Mesenchymal stem cell (in vitro differentiated cells and primary cell): ENCODE measurements at places on chromosomes 2 and 18.
A peak's percentile ranks its signal among the peaks of the same experiment; 100 is the strongest.

DNA sequence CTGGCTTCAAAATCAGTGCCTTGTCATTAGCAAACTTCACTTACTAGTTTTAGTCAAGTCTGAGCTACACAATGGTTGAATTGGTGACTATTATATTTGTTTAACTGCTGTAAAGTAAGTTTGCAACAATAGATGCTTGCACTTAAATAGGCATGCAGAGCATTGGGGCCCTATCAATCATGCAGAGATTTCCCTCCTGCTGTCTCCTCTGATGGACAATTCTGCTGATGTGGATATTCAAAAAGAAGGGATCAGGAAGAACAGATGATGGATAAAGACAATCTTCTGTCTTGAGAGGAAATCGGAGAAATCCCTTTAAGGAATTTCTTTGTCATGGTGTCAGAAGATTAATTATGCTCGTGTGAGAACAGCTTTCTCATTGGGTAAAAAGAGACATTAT is 89.0 kb downstream of the GREB1L start:
- no peak for DNase-seq

GRCh38 chr2:58803192-58803591 is 562.1 kb upstream of the FANCL start:
- DNase-seq, result no peak

GRCh38 chr2:112010751-112011150 is 44.3 kb upstream of the TMEM87B start:
- DNase-seq, result no peak

GRCh38 chr2:33287507-33288005 is 188.9 kb upstream of the RASGRP3 start:
- no peak for DNase-seq

- DNase-seq, result peak; percentile 86
These were observed 48.2 kb upstream of the PPM1B start for GRCh38 chr2:44120428-44120827.

DNA sequence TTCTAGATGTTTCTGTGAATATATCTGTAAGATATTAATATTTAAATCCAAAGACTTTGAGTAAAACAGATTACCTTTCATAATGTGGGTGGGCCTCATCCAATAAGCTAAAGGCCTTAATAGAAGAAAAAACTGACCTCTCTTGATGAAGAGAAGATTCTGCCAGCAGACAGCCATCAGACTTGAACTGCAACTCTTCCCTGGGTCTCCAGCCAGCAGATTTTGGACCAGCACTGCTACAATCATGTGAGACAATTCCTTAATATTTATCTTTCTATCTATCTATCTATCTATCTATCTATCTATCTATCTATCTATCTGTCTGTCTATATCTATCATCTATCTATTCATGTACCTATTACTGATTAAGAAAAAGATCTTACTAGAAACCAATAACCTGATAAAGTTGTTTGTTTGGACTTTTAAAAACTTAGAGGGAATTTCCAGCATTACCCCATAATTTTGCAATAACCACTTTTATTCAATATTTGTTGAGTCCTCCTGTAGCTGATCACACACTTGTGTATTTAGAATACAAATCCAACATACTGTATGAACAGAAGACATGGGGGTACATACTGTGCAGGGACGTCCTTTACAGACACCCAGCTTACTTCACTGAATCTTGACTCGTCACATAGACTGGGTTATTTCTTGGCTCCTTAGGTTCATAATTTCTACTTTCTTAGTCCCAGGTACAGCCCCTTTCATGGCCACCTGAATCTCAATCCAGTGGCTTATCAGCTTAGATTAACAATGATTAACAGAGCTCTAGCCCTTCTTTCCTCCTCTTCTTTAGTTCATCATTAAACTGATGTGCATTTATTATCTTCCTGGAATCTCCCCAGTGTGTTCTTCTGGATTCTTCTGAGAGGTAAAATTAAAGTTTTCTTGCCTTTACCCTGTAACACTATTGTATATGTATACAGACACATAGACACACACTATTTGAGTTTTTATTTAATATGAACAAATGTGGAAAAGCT is 27.2 kb upstream of the STAT4 start:
- no peak for DNase-seq

DNA sequence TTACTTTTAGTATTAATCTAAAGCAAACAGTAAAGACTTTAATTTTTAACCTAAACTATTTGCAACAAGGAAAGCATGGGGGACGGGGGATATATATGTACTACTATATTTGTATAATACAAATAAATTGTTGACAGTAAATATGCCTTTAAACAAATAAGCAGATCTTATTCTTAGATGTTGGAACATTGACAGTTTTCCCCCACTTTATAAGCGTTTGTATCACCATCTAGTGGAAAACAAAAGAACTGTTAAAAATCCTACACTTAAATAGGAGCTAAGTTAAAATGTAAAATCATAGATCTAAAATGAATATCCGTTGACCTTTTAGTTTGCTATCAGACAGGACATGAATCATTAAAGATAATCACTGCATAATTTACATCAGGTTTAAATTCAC is 50.0 kb downstream of the RBBP8 start:
- DNase-seq, result peak; percentile 53

GRCh38 chr18:56330366-56331110 is 307.9 kb downstream of the TXNL1 start:
- no peak for DNase-seq

DNA sequence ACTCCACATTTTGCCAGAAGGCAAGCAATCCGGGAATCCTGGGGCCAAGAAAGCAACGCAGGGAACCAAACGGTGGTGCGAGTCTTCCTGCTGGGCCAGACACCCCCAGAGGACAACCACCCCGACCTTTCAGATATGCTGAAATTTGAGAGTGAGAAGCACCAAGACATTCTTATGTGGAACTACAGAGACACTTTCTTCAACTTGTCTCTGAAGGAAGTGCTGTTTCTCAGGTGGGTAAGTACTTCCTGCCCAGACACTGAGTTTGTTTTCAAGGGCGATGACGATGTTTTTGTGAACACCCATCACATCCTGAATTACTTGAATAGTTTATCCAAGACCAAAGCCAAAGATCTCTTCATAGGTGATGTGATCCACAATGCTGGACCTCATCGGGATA is 26.8 kb downstream of the B3GNT2 start:
- DNase-seq, result no peak

DNA sequence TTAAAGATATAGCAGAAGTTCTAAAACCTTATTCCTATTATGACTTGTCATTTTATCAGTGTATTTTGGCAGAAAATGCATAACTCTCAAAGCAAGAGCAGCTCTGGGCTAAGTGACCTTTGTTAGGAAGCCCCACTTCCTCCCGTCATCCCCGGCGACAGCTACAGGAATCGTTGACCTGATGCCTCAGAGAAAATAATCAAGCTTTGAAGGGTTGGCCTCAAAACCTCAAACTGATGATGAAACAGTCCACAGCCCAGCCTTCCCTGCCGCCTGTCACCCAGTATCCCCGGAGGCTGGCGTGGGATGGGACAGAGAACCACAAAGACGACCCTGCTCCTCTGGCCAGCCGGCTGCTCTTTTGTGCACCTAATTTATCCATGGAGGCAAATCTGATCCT is 65.3 kb downstream of the KCNF1 start:
- peak; percentile 56 for DNase-seq

DNA sequence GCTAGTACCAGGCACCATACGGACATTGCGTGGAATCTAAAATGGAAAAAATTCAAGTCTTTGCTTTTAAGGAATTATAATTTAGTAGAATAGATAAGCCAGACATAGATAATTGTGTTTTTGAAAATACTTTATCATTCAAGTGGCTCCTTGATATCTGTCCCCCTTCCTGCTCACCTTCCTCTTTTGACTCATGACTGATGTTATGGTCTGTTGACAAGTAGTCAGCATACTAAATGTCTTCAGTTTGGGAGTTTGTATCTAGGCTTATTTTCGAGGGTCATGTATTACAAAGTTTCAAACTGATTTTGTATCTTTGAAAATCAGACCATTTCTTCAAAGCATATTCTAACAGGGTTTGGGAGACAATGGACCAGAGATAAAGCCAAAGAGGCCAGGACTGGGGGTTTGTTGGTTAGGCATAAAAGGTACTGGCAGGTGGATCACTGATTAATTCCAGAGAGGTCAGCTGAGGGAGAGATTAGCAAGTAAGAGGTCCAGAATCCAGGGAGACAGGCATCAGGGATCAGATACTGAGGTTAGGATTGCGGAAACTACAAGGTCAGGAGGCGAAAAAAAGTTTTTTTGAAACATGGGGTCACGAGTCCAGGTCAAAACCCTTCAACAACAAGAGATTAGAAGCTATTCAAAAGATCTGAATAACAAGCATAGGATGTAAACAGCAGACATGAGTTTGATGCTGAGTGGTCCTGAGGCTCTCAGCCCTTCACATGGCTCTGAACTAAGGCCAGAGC is 31.5 kb upstream of the KLHL14 start:
- DNase-seq, result no peak

DNA sequence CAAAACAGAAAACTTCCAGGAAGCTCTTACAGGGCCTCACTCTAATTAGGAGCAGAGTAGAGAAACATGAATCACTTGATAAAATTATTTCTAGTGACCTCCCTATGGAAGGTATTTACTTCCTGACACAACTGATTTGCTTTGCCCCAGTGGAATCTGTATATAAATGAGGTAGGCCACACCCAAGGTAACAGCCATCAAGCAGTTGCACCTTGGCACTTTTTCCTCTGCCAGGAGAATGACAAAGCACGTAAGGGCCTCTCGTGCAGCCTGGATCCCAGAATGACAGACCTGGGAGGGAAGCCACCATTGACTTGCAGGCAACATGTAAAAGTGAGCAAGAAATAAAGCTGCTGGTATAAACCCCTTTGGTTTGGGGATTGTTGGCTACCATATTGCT is 620.0 kb upstream of the SLC39A10 start:
- no peak for DNase-seq

DNA sequence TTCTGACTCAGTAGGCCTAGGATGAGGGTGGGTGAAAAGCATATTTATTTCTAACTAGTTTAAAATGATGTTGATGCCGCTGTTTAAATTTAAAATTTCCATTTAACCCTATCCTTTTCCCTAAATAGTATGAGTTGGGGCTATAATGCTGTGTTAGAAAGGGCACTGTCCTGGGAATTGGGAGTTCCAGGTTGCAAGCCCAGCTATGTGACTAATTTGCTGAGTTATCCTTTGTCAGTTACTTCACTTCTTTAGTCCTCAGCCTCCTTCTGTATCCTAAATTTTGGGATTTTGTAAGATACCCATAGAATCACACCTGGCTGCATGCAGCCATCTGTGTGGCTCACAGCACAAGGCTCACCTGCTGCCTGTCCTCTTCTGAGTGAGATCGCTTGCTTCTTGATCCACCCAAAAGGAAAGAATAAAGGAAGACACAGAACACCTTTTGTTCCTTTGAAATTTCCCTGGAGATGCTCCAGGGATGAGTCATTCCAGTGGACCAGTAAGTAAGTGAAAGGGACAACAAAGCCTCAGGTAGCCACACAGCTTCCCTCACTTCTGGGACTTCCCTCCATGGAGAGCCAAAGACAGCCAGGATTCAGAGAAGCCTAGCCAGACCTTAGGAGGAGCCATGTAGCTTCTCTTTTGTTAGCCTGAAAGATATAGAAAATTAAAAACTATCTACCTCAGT is 97.2 kb downstream of the DTNA start:
- DNase-seq, result no peak

- no peak for DNase-seq
These were observed 180.9 kb downstream of the BCL2 start for GRCh38 chr18:63138436-63139340.

GRCh38 chr2:116706396-116706795 is 1108.1 kb upstream of the DDX18 start:
- DNase-seq, result no peak

- no peak for DNase-seq
These were observed 23.5 kb upstream of the RPL37A start for GRCh38 chr2:216474925-216475670.

- DNase-seq, result no peak
These were observed 9.3 kb upstream of the DNAJC10 start for GRCh38 chr2:182706751-182707150.

DNA sequence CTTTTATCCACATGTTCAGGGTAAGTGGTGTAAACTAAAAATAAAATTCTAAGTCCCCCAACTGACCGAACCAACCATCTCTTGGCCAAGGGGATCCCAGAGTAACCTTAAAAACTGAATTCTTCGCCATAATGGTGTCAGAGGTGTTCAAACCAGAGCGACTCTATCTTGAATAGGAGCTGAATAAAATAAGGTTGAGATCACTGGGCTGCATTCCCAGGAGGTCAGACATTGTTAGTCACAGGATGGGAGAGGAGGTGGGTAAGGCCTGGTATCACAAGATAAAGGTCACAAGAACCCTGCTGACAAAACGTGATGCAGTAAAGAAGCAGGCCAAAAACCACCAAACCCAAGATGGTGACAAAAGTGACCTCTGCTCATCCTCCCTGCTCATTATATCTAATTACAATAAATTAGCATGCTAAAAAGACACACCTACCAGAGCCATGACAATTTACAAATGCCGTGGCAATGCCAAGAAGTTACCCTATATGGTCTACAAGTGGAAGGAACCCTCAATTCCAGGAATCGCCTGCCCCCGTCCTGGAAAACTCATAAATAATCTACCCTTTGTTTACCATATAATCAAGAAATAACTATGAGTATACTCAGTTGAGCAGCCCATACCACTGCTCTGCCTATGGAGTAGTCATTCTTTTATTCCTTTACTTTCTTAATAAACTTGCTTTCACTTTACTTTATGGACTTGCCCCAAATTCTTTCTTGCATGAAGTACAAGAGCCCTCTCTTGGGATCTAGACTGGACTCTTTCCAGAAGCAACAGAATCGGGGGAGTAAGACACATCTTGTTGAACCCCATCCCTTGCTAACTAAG is 302.4 kb downstream of the STK39 start:
- no peak for DNase-seq

- DNase-seq, result no peak
These were observed 19.7 kb upstream of the SAG start for GRCh38 chr2:233287871-233288270.

GRCh38 chr18:2932247-2933181 is 80.4 kb downstream of the LPIN2 start:
- DNase-seq, result peak; percentile 68

DNA sequence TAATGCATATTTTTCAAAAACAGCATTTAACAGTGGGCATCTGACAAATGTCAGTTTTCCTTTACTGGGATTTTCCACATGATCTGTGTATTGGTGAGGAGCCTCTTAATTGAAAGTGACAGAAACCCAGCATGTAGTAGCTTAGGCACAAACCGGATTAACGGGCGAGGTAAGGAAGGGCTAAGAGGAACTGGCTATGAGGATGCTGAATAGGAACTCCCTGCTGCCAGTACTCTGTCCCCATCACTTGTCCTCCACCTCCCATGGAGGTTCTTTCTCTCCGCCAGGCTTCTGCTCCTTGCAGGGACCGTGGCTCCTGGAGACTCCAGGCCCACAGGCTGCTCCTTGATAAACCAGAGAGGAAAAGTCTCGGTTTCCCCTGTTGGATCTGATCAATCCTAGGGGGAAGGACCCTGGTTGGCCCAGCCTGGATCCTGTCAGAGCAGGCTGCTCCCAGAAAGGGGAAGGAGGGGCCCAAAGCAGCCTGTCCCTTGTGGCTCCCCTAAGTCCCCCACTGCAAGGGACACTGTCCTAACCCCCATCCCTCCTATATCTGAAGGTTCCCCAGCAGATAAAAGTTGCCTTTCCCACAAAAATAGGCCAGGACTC is 10.3 kb downstream of the TEX44 start:
- no peak for DNase-seq

GRCh38 chr2:58896638-58897037 is 655.5 kb upstream of the FANCL start:
- no peak for DNase-seq
